Stomach (tissue), 19 donors: ENCODE measurements at places on chromosomes 4 and X. TPM values are rescaled to one million over a fixed set of nuclear protein-coding genes. Genes with fewer than 3 reads are reported as not detected.

The MAGEC1 gene
- not detected for polyA plus RNA-seq

The COMMD8 gene
- 25.1 TPM for polyA plus RNA-seq

The TMSB15A gene
- polyA plus RNA-seq = 3.5 TPM

The NUP62CL gene
- polyA plus RNA-seq = 0.31 TPM

The GPM6B gene
- 1.1 TPM for polyA plus RNA-seq

The SPANXB1 gene
- polyA plus RNA-seq = not detected

The RAB28 gene
- 13.8 TPM for polyA plus RNA-seq

The CSAG1 gene
- not detected for polyA plus RNA-seq

The MAGEA1 gene
- not detected for polyA plus RNA-seq

The PRDM8 gene
- polyA plus RNA-seq = 2.4 TPM

The CT45A10 gene
- polyA plus RNA-seq = not detected

The TEX13B gene
- not detected for polyA plus RNA-seq

The IQSEC2 gene
- polyA plus RNA-seq = 26.0 TPM
